ENCODE measurements at places on chromosomes 5 and 9.

DNA sequence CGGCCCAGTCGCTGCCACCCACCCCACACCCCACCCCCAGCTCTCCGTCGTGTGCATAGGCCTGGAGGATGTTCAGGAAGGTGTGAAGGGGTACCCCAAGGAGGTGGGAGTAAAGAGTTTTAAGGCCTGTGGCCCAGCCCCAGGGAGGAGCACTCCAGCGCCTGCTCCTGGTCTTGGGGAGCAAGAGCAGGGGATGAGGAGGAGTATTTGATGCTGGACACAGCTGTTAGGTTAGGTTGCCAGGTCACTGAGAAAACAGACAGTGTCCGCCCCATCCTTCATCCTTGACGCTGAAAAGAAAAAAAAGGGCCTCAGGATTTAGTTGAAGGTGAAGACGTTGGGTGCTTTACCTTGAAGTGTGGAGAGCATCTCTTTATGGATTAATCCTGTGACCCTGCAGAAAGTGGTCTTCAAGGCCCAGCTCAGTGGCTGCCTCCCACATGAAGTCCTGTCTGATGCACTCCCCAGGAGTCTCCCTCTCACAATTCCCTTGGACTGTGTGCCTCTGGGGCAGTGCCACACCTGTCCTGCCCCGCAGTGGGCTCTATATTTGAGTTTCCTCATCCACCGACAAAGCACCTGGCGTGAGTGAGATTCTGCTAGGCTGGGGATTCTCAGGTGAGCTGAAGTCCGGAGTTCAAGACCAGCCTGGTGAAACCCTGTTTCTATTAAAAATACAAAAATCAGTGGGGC lies 101.8 kb downstream of the SPRY4 start:
- no peak for DNase-seq

DNA sequence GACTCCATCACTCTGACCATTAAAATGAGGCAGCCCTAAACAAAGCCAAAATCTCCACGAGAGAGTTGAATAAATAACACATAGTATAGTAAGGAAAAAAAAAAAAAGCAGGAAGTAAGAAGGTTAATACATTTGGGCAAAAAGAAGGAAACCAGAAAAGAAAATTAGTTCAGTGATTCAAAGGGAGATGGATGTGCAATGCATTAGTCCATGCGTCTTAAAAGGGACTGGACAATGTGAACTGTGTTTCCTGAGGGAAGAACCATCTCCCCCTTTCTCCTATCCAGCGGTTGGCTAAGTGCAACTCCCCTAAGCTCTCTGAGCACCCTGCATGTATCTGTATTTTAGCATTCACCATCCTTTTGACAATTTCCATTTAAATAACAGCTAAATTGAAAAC lies 1.4 kb downstream of the ANKRA2 start:
- DNase-seq = no peak

DNA sequence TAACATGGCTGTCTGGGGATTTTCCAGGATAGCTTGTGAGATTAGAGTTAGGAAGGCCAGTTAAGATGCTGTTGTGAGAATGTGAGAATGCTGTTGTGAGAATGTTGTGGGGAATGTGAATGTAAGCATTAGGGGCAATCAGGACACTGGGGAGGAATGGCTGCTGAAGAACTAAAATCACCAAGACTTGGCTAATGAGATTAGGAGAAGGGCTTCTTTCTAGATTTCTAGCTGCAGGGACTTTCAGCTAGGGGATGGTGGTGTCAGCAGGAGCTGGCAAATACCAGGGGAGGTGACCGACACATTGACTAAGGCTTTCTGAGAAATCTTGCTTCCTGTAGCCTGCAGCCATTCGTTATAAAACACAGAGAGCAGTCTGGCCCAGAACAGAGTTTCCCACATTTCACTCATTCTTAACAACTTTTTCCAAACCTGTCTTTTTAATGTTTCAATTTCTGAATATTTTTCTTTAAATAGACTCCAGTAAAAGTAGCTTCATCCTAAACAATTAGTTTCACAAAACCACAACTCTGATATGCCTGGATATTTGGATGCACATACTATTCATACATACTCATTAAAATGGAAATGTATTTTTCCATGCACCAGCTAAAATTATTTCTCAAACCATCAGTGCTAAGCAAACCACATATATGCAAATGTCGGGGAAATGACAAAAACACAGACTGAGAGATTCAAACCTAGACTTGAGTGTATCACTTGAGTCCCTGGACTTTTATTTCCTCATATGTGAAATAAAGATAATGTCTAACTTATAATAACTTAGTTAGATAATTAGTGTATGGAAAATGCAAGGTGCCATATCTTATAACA lies 89.3 kb upstream of the TNC start:
- no peak for DNase-seq

DNA sequence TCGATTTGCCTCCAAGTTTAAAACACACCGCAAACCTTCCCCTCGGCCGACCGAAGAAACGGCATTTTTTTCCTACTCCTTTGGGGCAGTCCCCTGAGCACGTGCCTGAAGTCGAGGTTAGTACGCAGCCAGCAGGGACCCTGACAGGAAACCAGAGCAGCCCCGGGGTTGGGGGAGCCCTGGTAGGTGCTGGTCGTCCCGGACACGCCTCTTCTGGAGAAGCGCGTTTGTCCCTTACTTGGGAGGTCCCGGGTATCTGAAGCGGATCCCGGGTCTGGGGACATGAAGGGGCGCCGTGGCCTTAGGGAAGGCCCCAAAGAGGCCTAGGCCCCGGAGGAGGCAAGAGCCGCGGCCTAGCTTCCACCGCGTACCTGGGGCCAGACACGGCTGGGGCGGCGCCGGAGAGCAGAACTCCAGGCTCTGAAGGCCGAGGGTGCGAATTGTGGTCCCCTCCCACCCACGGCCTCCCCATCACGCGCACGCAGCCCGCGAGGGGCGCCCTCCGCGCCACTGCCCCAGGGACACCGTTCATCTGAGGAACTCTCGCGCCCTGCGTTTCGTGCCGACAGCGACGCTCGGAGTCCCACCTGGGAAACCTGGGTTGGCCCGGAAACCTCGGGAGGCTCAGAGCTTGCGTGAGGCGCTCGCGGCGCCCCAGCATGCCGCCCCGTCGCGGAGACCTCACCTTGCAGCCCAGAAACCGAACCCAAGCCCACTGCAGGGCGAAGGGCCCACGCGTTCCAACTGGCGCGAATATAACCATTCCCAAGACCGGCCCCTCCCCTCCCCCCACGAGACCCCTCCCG lies 10.4 kb downstream of the OTP start:
- DNase-seq = no peak

DNA sequence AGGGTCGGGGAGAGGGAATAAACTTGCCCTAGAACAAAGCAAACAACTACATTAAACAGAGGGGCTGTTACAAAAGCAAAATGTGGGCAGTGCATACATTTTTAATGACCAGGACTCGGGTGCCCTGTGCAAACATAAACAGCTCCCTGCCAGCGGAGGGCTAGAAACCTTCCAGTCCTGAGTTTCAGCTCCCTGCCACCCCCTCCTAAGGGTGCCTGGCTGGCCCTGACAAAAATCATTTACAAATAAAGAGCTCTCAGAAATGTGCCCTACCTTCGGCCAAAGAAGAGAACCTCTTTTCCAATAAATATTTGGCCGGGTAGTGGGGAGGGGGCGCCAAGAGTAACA lies 29.5 kb downstream of the FOXD1 start:
- DNase-seq = no peak

DNA sequence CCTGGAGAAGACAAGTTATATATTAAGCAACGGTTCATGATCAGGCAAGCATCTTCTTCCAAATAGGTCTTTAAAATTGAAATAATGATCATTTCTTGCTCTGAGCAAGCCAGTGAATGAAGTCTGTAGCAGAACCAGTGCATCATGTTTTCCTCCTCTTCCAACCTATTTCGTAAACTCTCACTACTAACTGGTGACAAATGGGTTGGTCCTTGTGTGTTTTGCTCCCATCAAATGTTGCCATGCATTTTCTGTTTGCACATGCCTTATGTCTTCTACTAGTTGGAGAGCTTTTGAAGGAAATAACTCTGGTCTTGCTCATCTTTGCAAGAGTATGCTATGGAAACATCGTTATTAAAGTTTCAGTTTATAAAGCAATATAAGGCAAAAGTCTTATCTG lies 37.2 kb upstream of the SPDL1 start:
- no peak for DNase-seq

- no peak for DNase-seq
Observed at GRCh38 chr9:89519366-89519805, 21.5 kb upstream of the SEMA4D start.

GRCh38 chr5:107381189-107381856 lies 289.4 kb downstream of the EFNA5 start:
- no peak for DNase-seq

Data from activated effector memory CD4-positive, alpha-beta T cell treated with Interleukin-2 at 50 U/mL for 16 hours (primary cell).